ENCODE measurements at places on chromosomes 5 and 9. TPM values are rescaled to one million over a fixed set of nuclear protein-coding genes. Genes with fewer than 3 reads are reported as not detected.

- no peak for DNase-seq
Measured at GRCh38 chr5:180169248-180170105, 39.5 kb downstream of the RASGEF1C start.

GRCh38 chr5:160685695-160686094 lies 166.3 kb downstream of the ATP10B start:
- no peak for DNase-seq

Gene CNOT8
- total RNA-seq: 88.5 TPM

Gene SMC2
- 11.1 TPM for total RNA-seq

Gene SLC34A1
- 1.5 TPM for total RNA-seq

Gene NPR3
- total RNA-seq: 2.6 TPM
